ENCODE measurements at places on chromosomes 12 and 14.

- DNase-seq = no peak
These were observed 41.3 kb upstream of the CMKLR1 start for GRCh38 chr12:108380382-108380781.

GRCh38 chr14:41355866-41356265, 250.8 kb upstream of the LRFN5 start:
- no peaks in the 10 kb centered on the region for H3K4me1 ChIP-seq
- DNase-seq = no peak
- H3K36me3 ChIP-seq = no peaks in the 10 kb centered on the region
- no peak overlapping the region for H3K27ac ChIP-seq

GRCh38 chr12:91769736-91770135, 375.9 kb downstream of the BTG1 start:
- H3K27ac ChIP-seq = no peak overlapping the region

DNA sequence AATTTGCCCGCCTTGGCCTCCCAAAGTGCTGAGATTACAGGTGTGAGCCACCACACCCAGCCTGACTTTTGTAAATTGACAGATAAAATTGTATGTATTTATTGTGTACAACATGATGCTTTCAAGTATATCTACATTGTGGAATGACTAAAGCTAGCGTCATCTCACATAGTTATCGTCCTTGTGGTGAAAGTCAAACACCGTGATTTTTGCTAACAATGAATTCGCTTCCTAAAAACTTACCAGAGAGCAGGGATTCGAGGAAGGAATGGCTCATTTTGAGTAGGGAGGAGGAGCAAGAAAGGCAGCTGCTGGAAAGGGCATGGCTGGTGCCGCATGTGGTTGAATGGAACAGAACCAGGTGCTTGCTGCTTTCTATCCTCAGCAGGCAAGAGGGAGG, 85.4 kb downstream of the LGMN start:
- no peak overlapping the region for H3K27ac ChIP-seq
- peaks cover 7% of the 10 kb centered on the region for H3K4me1 ChIP-seq
- H3K4me3 ChIP-seq = no peak overlapping the region
- no peaks in the 10 kb centered on the region for H3K27me3 ChIP-seq
- peaks cover 71% of the 10 kb centered on the region for H3K36me3 ChIP-seq

DNA sequence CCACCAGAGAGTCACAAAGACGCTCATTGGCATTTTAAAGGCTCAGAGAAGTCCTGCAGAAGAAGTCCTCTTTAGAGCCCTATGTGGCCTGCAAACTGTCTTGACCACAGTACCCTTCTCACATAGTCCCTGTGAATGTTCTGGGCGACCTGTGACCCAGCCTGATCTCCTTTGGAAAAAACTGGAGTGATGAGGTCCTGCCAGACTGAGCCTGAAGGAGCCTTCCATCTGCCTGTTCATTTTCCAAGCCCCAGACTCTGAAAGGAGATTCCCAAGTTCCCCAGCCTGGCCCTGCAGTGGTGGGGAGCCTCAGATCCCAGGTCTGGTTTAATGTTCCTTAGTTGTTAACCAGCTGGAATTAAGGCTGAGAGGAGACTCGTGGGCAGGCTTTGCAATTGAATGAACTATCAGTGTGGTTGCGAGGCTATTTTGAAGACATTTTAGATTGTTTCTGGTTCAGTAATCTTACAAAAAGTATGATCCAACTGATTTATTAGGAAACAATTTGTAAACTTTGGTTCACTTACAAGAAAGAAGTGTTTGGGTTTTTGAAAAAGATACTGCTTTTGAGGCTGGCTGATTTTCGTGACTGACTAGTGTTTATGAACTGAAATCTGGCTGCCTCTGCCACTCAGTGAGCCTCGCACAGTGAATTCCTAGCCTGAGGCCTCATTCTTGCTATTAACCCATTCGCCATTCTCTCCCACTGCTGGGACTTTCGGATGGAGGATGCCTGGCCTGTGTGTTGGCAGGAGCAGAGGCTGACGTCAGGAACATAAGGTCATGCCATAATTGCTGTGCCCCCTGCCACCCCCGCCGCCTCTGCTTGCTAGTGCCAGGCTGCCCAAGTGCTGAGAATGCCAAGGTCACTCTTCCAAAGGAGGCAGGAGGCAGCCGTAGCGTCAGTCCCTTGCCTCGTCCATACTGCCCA, 249.0 kb downstream of the CACNA1C start:
- peaks cover 28% of the 10 kb centered on the region for H3K4me1 ChIP-seq
- no peak overlapping the region for H3K27ac ChIP-seq
- H3K27me3 ChIP-seq = no peaks in the 10 kb centered on the region
- no peaks in the 10 kb centered on the region for H3K36me3 ChIP-seq

DNA sequence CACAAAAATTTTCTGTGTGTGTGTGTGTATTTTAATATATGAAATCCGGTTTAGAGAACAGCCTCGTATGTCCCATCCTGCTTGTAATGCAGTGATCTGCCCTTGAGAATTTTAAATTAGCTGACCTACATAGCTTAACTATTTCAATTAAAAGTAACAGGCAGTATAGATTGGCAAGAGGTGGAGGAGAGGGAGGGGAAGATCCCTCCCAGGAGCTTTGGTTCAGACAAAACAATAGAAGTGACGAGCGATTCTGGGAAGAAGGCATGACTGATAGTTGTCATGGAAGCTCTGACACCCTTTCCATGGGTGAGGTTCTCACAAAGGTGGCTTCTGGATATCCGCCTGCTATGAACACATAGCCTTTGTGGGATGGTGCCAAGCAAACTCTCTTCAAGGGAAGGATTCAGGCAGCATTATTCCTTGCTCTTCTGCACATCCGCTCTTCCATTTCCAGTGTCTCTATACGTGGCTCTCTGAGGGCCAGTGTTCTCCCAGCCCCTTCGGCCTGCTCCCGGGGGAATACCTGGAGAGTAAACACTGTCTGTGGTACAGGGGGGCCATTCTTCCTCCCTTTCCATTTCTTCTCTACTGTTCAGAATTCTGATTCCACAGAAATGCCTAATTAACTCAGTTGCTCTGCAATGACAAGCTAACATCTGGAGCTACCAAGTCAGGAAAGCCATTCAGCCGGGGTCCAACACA, 182.0 kb downstream of the CACNA1C start:
- no peaks in the 10 kb centered on the region for H3K36me3 ChIP-seq
- H3K27me3 ChIP-seq = no peaks in the 10 kb centered on the region
- DNase-seq = no peak
- no peak overlapping the region for H3K27ac ChIP-seq
- H3K4me1 ChIP-seq = no peaks in the 10 kb centered on the region
- no peak overlapping the region for H3K4me3 ChIP-seq

DNA sequence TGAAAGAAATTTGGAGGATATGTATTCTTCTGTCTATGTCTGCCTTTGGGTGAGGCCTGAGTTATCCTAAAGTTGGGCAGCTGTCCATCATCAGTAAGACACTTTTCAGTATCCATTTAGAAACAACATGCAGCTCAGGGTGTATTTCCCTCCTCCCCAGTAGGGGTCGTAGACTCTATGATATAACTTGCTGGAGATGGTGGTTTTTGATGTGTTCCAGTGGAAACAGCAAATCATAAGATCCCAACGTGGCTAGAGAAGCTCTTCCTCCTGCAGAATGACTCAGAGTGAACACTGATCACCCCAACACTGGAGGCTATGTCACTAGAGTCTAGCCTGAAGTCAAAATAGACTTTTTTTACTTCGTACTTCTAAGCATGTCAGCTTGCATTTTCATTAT, 331.6 kb upstream of the STXBP6 start:
- H3K27me3 ChIP-seq = no peaks in the 10 kb centered on the region
- no peak for DNase-seq
- no peak overlapping the region for H3K27ac ChIP-seq
- no peaks in the 10 kb centered on the region for H3K36me3 ChIP-seq
- H3K4me3 ChIP-seq = no peak overlapping the region
- no peaks in the 10 kb centered on the region for H3K4me1 ChIP-seq

DNA sequence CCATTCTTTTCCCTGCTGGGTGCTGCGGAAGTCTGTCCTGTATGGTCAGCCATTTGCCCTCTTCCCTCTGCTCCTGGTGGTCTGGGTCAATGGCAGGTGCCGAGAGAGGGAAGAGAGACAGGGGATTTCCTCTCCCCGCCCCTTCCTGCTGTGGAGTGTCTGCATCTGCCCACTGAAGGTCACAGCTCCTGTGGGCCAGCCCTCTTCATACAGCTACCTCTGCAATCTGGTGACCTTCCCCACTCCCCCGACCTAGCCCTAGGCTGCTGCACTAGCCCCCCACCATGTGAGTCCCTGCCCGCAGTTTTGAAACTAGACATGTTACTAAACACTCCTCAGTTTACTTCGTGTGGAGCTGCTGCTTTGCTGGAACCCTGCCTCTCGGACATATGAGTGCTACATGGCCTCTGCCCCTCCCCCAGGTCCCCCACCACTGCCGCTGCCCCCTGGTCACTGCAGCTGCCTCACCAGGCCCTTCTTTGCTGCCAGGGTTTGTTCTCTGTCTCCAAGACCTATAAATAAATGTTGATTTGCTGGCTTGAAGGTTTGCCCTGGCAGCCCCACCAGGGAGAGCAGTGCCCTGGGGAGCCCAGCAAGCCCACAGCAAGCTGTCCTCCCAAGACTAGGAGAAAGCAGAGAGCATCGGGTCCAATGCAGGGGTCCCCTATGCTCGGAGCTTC, 102.9 kb downstream of the DPF3 start:
- no peaks in the 10 kb centered on the region for H3K36me3 ChIP-seq
- H3K27ac ChIP-seq = no peak overlapping the region
- H3K4me1 ChIP-seq = peaks cover 3% of the 10 kb centered on the region
- DNase-seq = no peak
- H3K4me3 ChIP-seq = no peak overlapping the region
- H3K27me3 ChIP-seq = no peaks in the 10 kb centered on the region

GRCh38 chr12:45246236-45246635, 30.3 kb downstream of the ANO6 start:
- no peak overlapping the region for H3K4me3 ChIP-seq
- H3K27me3 ChIP-seq = no peaks in the 10 kb centered on the region
- peaks cover under 1% of the 10 kb centered on the region for H3K36me3 ChIP-seq

- H3K27ac ChIP-seq = no peak overlapping the region
- H3K4me1 ChIP-seq = no peaks in the 10 kb centered on the region
- H3K36me3 ChIP-seq = no peaks in the 10 kb centered on the region
These were observed 427.5 kb upstream of the MGAT4C start for GRCh38 chr12:86683568-86684304.

- no peaks in the 10 kb centered on the region for H3K4me1 ChIP-seq
- H3K36me3 ChIP-seq = no peaks in the 10 kb centered on the region
- no peak overlapping the region for H3K4me3 ChIP-seq
These were observed 28.4 kb downstream of the IRAK3 start for GRCh38 chr12:66217342-66217917.

GRCh38 chr12:124874988-124875802, 11.5 kb upstream of the SCARB1 start:
- H3K4me1 ChIP-seq = no peaks in the 10 kb centered on the region
- no peak for DNase-seq
- no peak overlapping the region for H3K27ac ChIP-seq
- no peaks in the 10 kb centered on the region for H3K27me3 ChIP-seq
- no peaks in the 10 kb centered on the region for H3K36me3 ChIP-seq

- no peaks in the 10 kb centered on the region for H3K36me3 ChIP-seq
- H3K27me3 ChIP-seq = no peaks in the 10 kb centered on the region
- no peak overlapping the region for H3K4me3 ChIP-seq
- no peaks in the 10 kb centered on the region for H3K4me1 ChIP-seq
- H3K27ac ChIP-seq = no peak overlapping the region
- DNase-seq = no peak
These were observed 6.1 kb upstream of the CNIH1 start for GRCh38 chr14:54447231-54447692.

DNA sequence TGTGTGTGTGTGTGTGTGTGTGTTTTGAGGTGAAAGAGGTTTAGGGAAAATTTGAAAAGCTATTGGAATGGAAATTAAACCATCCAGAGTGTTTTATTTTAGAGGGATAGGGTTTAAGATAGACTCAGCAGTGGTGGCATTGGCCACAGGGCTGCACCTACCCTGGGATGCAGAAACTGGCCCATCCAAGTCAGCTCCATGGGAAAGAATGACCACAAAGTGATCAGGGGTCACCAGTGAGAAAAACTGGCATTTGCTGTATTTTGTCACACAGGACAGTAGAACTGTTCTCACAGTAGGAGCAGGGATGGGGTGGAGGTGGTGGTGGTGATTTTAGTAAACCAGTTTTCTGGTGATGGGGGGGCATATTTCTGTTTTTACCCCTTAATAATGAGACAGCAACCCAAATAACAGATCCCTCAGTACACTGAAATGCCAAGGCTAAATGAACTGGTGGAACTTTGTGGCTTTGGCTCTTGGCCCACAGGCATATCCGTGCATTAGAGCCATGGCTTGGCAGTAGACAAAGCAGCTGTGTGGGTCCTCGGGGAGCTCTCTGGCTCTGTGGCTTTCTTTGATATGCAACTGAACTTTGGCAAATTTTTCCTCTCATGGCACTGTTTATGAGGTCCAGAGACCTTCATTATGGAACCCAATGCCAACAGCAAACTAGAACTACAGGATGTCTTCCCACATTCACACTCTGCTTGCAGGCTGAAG, 348.3 kb downstream of the ZFP36L1 start:
- H3K27ac ChIP-seq = no peak overlapping the region
- no peak overlapping the region for H3K4me3 ChIP-seq
- peaks cover 15% of the 10 kb centered on the region for H3K4me1 ChIP-seq

DNA sequence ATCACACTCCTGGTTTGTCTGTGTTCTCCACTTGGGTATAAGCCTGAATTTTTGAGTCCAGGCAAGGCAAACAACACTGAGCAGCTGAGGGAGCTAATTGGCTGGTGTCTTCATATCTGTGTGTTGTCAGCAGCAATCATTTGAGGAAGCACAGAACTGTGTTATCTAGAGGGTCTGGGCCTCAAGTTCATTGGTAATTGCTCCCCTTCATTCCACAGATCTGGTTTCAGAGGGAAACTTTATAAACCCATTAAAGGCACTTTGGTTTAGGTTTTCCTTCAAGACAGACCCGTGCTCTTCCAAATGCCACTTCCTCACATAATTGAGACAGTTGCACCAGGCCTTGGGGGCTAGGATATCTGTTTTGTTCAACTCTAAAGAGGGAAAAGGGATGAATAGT, 5.6 kb downstream of the DACT1 start:
- peaks cover 6% of the 10 kb centered on the region for H3K27me3 ChIP-seq
- peaks cover 10% of the 10 kb centered on the region for H3K4me1 ChIP-seq
- no peak for DNase-seq
- H3K27ac ChIP-seq = no peak overlapping the region
- H3K36me3 ChIP-seq = no peaks in the 10 kb centered on the region

DNA sequence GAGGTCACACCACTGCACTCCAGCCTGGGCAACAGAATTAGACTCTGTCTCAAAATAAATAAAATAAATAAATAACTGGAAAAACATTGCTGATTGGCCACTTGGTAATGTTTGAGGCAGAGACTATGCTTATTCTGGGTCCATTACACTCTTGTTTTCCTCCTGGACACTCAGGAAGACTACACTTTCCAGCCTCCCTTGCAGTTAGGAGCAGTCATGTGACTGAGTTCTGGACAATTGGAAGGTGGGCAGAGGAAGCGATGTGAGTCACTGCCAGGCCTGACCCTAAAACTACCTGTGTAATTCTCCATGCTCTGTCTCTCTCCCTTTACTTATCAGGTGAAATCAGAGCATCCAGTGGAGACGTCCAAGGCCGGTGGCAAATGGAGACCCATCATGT, 74.4 kb downstream of the VCPKMT start:
- no peak overlapping the region for H3K27ac ChIP-seq
- no peak overlapping the region for H3K4me3 ChIP-seq
- H3K36me3 ChIP-seq = no peaks in the 10 kb centered on the region
- no peaks in the 10 kb centered on the region for H3K27me3 ChIP-seq
- no peak for DNase-seq

GRCh38 chr12:104188534-104188933, 27.0 kb upstream of the TXNRD1 start:
- no peak overlapping the region for H3K4me3 ChIP-seq
- no peak for DNase-seq
- no peak overlapping the region for H3K27ac ChIP-seq
- no peaks in the 10 kb centered on the region for H3K36me3 ChIP-seq

All from thymus (tissue), 14 donors.